Activated CD4-positive, alpha-beta T cell treated with anti-CD3 and anti-CD28 coated beads for 36 hours (primary cell): ENCODE measurements at places on chromosomes 1 and 21. TPM values are rescaled to one million over a fixed set of nuclear protein-coding genes. Genes with fewer than 3 reads are reported as not detected.

The SUMO3 gene
- total RNA-seq, result 84.9 TPM

The GBP3 gene
- 4.8 TPM for total RNA-seq

The ICOSLG gene
- total RNA-seq, result 2.4 TPM

The GJA8 gene
- not detected for total RNA-seq

The CA6 gene
- total RNA-seq, result not detected

The ARHGEF16 gene
- not detected for total RNA-seq

The CHD1L gene
- 56.1 TPM for total RNA-seq

The ITPKB gene
- total RNA-seq, result 31.9 TPM

The RAB29 gene
- total RNA-seq, result 29.3 TPM

The F13B gene
- total RNA-seq, result not detected

The GOLPH3L gene
- total RNA-seq, result 29.1 TPM

The AUNIP gene
- 12.9 TPM for total RNA-seq

The C1orf116 gene
- total RNA-seq, result 0.05 TPM

The UMODL1 gene
- not detected for total RNA-seq

The RUNX1 gene
- total RNA-seq, result 49.5 TPM

The AKR7A3 gene
- 0.60 TPM for total RNA-seq
